Activated T-cell treated with anti-CD3 and anti-CD28 coated beads, Interleukin-2, amount 50 U/mL, for 4 hours (primary cell): ENCODE measurements at places on chromosomes 1 and 21. TPM values are rescaled to one million over a fixed set of nuclear protein-coding genes. Genes with fewer than 3 reads are reported as not detected.

Gene KPRP
- total RNA-seq, result not detected

Gene HES2
- not detected for total RNA-seq

DNA sequence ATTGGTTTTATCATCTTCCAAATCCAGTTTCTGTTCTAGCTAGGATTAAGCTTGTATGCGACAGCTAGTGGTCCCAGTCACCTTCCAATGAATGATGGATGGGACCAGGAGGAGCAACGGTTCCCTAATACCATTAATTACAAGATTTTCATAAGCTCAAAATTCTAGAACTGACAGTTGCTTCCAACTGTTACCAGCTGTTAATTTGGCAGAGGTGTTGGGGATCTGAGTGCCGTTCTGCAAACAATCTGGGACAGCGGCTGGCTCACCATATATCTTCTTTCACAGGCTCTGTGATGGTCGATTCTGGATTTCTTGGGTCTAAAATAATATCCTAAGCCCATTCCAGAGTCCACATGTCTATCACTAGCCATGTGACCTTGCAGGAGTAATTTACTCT is 34.5 kb upstream of the RALGPS2 start:
- no peak for DNase-seq

Gene FABP3
- not detected for total RNA-seq

- no peak for DNase-seq
Measured at GRCh38 chr1:7334475-7335035, 436.5 kb upstream of the VAMP3 start.

GRCh38 chr1:237786066-237786719 is 104.5 kb downstream of the ZP4 start:
- no peak for DNase-seq

- no peak for DNase-seq
Measured at GRCh38 chr1:206048582-206048981, 4.4 kb upstream of the RHEX start.

Gene OR2T29
- total RNA-seq, result not detected

DNA sequence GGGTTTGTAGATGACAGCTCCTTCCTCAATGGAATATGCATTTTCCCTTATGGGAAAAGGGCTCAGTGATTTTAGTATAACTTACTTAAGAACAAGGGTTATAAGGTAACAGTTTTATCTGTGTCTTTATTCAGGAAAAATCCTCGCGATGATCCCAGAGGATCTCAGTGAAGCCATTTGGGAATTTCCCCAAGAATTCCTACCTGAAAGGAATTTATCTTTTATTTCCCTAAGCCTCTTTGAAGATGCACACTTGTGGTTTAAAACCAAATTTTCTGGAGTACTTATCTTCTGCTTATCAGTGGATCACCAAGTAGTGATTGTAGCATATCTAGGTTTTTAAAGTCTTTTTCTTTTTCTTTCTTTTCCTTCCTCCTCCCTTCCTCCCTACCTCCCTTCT is 58.8 kb downstream of the AK4 start:
- DNase-seq, result no peak

- DNase-seq, result no peak
Measured at GRCh38 chr1:116115476-116116439, 4.6 kb downstream of the MAB21L3 start.

Gene ANXA9
- total RNA-seq, result not detected

Gene S100A7
- not detected for total RNA-seq

GRCh38 chr1:51986718-51987117 is 3.8 kb downstream of the RAB3B start:
- no peak for DNase-seq

- DNase-seq, result no peak
Measured at GRCh38 chr1:93023281-93023680, 55.8 kb upstream of the MTF2 start.

Gene CLCNKA
- not detected for total RNA-seq

- DNase-seq, result no peak
Measured at GRCh38 chr1:83791821-83792437, 207.0 kb downstream of the TTLL7 start.

DNA sequence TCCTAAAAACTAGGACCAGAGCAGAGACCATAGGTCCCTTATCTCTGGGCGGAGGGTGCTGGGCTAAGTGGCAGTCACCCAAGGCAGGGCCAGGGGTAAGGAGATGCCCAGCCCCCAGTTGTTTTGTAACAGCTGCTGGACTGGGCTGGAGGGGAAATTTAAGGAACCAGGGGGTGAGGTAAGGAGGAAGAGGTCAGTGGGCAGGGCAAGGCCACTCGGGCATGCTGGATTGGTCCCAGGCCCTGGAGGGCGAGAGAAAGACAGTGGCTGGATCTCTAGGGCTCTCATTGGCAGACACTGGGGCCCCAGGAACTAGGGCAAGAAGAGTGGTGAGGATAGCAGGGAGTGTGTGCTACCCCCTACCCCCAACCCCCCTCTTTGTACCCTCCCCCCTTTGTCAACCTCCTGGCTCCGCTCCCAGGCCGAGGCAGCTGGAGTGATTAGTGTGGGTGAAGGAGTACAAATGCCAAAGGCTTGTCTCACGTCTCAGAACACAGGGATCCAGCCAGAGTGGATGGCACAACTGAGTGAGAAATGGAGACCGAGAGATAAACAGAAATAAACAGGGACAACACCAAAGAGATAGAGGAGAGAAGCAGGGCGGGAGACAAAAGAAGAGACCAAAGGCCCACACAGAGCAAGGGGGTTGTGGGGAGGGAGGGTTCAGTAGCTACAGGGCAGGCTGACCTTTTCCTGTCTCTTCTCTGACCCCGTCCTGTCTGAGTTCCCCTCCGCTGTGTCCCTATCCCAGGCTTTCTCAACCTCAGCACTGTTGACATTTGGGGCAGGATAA is 20.5 kb upstream of the THRAP3 start:
- DNase-seq, result no peak

DNA sequence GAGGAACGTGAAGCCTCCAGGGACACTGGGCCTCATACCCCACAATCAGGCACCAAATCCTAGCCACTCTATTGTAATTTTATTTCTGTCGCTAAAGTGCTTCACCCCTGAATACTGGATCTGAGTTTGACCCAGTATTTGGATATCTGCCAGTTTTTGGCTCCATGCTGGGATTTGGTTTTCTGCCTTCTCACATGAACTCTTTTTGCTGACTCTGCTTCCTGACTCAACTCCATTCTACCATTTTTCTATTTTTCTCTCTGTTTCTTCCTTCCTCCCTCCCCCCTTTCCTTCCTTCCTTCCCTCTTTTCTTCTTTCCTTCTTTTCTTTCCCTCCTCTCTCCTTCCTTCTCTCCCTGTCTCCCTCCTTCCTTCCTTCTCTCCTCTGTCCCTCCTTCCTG is 151.3 kb upstream of the GJB5 start:
- DNase-seq, result no peak

DNA sequence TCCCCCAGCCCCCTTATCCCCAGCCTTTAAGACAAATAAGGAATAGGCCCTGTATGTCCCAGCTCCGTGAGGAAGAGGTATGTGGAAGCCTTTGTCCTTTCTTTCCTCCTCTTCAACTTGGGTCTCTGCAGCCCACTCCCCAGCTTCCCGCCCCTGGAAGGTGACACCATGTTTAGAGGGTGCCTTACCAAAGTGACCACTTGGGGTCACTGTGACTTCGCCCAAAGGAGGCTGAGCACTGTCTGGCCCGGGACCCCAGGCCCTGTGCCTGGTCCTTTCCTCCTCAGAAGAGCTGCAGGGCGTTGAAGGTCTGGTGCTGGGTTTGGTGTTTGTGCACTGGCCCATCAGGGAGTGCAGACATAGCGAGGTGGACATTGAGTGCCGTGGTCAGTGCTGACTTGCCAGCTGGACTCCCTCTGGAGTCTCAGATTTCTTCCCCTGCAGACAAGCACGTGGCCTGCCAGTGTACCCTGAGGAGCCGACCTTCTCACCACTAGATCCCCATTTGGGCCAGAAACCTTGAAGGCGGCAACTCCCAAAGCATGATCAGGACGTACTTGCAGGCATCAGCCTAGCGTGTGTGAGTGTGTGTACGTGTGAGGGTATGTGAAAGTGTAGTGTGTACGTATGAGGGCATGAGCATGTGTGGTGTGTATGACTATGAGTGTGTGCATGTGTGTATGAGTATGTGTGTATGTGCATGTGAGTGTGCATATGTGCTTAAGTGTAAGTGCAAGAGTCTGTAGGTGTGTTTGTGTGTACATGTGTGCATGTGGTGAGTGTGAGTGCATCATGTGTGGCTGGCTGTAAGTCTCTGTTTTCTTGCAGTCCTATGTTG is 181.4 kb upstream of the KIAA0040 start:
- no peak for DNase-seq

DNA sequence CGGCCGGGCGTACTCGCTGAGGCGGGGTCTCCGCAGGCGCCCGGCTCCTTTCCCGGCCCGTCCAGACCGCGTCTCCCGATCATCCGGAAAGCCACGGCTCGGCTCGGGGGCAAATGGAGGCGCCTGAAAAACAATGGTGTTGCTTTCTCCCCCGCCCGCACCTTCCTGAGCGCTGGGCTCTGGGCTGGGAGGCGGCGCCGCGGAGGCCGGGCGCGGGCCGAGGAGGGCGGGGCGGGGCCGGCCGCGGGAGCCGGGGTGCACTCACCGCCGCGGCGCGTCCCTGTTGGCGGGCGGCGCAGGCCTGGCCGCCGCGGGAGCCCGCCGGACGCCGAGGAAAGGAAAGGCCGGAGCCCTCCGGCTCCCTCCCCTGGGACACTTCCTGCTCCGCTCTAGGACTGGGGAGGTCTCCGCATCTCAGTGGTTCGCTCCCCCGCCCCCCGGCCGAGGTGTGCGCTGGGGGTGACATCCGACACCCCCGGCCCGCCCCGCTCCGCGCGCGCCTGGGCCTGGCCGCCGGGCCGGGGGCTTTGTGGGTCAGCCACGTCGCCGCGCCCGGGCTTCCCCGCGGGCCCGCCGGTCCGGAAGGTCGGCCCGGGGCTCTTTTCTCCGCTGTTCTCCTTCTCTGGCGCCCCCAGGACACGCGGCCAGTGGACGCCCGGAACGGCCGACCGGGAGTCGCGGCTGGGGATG is at the start of gene ZNF496:
Gene ZNF496, minus strand, starts transcription at position 343 of the 690 bp plus-strand sequence. CDS start 2,289 bp downstream, outside the sequence.
- DNase-seq, result peak; percentile 53

DNA sequence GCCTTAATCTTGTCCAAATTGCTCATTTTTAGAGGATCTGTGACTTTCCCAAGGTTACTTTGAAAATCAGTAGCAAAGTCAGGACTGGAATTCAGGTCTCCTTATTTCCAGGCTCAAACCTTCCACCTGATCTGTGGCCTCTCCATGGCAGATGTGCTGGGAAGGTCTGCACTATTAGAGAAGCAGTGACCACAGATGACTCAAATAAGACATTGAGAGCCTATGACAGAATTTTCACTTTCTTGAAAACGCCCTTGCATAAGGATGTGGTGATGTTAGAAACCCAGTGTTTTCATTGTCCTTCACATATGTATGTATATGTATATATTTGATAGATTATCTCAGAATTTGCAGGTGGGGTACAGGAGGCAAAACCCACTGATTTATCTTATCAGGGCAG is 45.3 kb downstream of the TTC39A start:
- no peak for DNase-seq

- no peak for DNase-seq
Measured at GRCh38 chr1:67749263-67749843, 64.4 kb downstream of the GADD45A start.

- DNase-seq, result peak; percentile 43
Measured at GRCh38 chr1:109498161-109498801, 4.4 kb downstream of the CYB561D1 start.

DNA sequence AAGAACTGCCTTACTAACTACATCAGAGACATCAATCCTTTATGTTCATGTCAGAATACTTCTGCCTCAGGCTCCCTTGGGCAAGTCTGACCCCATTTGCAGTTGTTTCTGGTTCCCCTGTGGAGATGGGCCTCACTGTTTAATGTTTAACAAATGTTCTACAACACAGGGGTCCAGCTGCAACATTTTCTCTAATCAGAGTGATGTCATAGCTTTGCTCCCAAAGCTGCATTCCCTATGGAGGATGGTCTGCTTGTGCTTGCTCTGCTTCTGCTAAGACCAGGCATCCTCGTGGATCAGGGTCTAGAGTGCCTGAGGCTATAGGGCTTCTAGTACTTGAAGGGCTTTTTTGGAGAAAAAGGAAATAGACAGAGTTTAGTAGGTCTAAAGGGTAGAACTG is 1071.2 kb downstream of the TTLL7 start:
- no peak for DNase-seq

DNA sequence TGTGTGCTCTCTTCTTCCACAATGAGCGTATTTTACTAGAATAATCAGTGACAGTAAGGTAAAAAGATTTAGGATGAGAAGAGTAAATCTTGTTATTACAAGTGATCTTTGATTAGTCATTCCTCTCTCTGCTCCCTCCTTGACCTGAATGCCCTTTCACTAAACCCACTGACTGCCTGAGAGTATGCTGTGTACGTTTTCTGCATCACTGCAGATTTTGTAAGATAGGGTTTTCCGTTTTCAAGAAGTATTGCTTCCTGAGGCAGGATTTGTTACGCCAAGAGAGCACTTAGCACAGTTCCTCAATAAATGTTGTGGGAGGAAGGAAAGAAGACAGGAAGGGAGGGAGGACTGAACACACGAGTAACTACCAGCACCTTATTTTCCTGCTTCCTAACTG is 7.7 kb upstream of the LAMB3 start:
- DNase-seq, result no peak

DNA sequence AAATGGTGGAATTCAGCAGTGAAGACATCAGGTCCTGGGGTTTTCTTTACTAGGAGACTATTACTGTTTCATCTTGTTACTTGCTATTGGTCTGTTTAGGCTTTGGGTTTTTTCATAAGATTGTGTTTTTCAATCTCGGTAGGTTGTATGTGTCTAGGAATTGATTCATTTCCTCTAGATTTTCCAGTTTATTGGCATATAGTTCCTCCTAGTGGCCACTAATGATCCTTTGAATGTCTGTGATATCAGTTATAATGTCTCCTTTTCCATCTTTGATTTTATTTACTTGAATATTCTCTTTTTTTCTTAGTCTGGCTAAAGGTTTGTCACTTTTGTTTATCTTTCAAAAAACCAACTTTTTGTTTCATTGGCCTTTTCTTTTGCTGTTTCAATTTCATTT is 233.0 kb downstream of the RWDD3 start:
- DNase-seq, result no peak

Gene ETV3L
- not detected for total RNA-seq

DNA sequence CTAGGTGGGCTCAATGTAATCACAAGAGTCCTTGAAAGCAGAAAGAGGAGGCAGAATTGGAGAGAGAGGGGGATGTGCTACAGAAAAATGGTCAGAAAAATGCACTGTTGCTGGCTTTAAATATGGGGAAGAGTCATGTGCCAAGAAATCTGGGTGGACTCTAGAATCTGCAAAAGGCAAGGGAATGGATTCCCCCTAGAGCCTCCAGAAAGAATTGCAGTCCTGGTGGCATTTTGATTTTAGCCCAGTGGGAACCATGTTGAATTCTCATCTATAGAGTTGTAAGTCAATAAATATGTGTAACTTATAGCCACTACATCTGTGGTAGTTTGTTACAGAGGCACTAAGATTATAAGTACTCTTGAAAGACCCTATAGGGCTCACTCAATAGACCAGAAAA is 210.3 kb downstream of the ASTN1 start:
- no peak for DNase-seq

- DNase-seq, result no peak
Measured at GRCh38 chr1:15963363-15963967, 12.4 kb downstream of the ZBTB17 start.
